ENCODE measurements at places on chromosomes 5 and 9. TPM values are rescaled to one million over a fixed set of nuclear protein-coding genes. Genes with fewer than 3 reads are reported as not detected.

DNA sequence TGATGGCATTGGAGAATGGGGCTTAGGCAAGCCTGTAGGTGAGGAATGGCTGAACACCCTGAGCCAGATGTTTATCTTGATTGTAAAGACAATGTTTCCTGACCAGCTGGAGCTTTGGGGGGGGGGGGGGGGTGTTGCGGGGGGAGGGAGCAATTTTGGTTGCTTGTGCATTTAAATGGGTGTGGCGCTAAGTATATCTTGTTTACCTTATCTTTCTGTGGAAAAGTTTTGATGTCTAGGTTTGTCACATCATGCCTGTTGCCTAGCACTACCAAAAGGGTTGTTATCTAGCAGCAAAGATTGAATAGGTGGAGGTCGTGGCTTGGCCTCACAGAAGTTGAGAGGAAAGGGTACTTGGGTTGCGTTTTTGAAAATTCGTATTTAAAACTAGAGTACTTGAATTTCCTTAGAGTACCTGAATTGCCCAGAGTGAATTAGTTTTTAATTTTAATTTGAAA, 1.3 kb downstream of the SMAD5 start:
- ATAC-seq: no peak

DNA sequence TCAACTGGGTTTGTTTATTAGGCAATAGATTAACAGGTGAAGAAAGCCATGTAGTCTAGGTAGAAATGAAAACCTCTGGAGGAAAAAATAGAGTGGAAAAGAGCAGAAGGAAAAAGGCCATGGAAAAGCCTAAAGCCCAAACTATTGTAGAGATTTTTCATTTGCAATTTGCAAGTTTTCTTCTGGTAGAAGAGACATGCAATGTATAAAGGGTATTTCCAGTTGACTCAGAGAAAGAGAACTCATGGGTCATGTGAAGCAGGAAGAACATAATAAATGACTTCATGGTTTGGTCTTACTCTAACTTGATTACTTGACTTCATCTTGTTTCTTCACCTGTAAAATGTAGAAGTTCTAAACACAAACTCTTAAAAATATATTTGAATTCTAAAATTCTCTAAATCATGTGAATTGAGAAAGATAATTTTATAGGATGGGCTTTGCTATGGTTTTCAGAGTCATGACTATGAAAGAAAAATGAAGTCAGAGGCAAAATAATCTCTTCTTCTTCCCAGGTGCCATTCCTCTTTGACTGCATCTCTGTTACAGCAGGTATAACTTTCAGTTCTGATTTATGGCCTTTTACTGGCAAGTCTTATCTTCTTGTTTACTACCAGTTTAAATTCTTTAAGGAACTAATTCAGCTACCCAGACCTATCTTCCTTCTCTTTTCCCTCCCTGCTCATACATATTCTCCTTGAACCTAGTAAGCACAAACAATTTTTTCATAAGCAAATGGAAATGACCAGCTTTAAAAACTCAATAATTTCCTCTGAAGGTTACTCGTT, 47.7 kb upstream of the TMC1 start:
- no peak for ATAC-seq

- no peak for ATAC-seq
These were observed 22.4 kb downstream of the BOD1 start for GRCh38 chr5:173594061-173594460.

GRCh38 chr5:175887463-175887862, 16.1 kb downstream of the CPLX2 start:
- ATAC-seq: no peak

DNA sequence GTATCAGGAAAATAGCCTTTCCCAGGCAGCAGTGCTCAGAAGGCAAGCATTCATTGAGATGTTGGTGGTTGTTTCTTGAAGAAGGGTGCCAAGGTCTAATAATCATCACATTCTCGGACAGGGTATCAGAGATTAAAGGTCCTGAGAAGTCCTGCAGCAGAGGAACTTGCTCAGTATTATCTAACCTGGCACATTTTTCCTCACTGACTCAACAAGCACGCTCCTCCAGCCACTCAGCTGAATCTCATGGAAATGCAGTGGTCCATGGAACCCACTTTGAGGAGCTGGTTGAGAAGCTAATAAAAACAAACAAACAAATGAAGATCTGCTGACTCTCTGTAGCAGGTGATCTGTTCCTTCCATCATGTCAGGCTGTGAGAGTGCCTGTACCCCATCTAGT, 35.3 kb upstream of the ICE1 start:
- ATAC-seq: no peak

IFNA6 gene
- total RNA-seq: not detected

PCDHGB7 gene
- total RNA-seq: 14.8 TPM

Measured in gastroesophageal sphincter (tissue), 4 donors.